ENCODE measurements at places on chromosomes 1 and 21.

GRCh38 chr1:160789702-160790611 lies 6.0 kb upstream of the LY9 start:
- DNase-seq = no peak

- DNase-seq = no peak
These were observed 10.3 kb upstream of the PROX1 start for GRCh38 chr1:213977486-213977842.

- no peak for DNase-seq
These were observed 64.4 kb upstream of the LAPTM5 start for GRCh38 chr1:30822006-30822405.

- no peak for DNase-seq
These were observed 2.6 kb upstream of the TMCO4 start for GRCh38 chr1:19802269-19802668.

GRCh38 chr1:153465811-153466636 lies 5.6 kb upstream of the S100A7 start:
- DNase-seq = no peak

GRCh38 chr1:230828421-230828820 lies 39.9 kb downstream of the C1orf198 start:
- DNase-seq = no peak

DNA sequence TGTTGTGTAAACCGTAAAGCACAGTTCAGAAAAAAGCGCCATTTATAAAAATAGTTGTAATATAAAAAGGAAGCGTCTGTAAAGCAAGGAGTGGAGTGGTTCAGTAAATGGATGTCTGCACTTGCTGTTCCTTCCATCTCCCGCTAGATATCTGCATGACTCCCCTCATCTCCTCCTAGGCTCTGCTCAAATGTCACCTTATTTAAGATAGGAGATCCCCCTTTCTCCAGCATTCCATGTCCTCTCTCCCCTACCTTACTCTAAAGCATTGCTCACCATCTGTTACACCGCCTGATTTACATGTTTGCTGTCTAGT lies 745 bp downstream of the MUL1 start:
- no peak for DNase-seq

DNA sequence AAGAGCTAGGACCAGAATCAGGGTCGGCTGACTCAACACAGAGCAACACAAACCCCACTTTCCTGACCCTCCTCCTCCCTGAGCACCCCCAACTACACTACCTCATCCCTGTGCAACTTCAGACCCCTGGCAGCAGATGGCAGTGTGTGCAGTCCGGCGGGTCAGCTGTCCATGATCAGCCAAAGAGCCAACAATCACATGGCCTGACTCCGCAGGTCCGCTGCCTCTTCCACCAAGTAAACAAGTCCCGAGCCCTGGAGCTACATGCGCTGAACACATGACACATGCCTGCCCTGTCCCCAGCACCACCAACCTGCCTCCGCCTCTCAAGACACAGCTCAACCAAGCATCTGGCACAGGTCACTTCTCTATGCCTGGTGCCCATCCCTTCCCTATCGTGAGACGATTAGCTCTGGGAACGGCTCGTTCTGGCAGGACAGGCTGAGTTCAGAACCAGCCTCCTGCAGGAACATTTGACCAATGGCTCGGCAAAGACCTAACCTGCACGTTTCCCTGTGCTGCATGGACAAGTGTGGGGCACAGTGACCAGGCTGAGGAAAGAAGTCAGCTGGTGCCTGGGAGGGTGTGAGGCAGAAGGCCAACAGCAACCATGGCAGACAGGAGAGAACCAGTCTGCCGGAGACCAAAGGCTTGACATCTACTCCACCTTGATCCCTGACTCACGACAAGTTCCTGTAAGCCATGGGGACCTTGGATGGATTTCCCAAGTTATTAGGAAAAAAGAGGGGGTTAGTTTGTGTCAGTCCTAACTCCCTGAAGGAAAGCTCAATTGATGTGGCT lies 60.3 kb downstream of the CD46 start:
- no peak for DNase-seq

- no peak for DNase-seq
These were observed 54.1 kb downstream of the CD46 start for GRCh38 chr1:207805841-207806421.

- no peak for DNase-seq
These were observed 50.7 kb downstream of the GALNT2 start for GRCh38 chr1:230117694-230118093.
